ENCODE measurements at places on chromosomes 7 and 10.

- no peak for DNase-seq
These were observed at the start of gene WDFY4 for GRCh38 chr10:48684792-48685623. WDFY4 (plus strand) TSS chr10:48684873; CDS start chr10:48709733, 24,860 bp downstream.

- no peak for DNase-seq
These were observed 65.3 kb downstream of the ALOX5 start for GRCh38 chr10:45439365-45439764.

GRCh38 chr7:35758421-35758820, 42.4 kb upstream of the SEPTIN7 start:
- DNase-seq, result no peak

- no peak for DNase-seq
These were observed 34.5 kb upstream of the MEOX2 start for GRCh38 chr7:15720849-15721471.

DNA sequence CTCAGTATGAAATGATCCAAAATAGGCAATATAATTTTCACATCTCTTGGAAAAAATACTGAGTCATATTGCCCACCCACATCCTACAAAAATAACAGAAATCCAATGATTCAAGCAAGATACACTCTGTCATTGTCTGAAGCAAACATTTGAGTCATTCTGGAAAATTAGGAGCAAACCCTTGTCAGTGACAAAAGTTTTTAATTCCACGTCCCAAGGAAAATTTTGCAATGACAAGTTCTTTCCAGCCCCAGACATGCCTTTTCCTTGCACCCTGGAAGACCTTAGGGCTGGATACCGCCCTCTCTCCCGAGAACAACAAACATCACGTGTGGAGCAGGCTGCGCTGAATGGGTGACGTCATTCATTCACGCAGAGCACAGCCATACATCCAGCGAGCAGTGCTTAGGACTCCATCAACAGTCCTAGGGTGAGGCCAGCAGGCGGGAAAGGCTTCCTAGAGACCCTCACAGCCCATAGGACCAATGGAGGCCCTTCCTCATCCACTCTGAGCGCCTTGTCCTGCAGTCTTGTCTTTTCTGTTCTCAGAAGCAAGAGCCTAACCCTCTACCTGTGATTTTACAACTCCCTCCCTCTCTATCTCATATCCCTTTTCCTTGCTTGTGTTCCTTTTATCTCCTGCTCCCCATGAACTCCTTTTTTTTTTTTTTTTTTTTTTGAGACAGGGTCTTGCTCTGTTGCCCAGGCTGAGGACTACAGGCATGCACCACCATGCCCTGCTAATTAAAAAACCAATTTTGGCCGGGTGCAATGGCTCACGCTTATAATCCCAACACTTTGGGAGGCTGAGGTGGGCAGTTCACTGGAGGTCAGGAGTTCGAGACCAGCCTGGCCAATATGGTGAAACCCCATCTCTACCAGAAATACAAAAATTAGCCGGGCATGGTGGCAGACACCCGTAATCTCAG, 23.5 kb upstream of the KDM7A start:
- no peak for DNase-seq

DNA sequence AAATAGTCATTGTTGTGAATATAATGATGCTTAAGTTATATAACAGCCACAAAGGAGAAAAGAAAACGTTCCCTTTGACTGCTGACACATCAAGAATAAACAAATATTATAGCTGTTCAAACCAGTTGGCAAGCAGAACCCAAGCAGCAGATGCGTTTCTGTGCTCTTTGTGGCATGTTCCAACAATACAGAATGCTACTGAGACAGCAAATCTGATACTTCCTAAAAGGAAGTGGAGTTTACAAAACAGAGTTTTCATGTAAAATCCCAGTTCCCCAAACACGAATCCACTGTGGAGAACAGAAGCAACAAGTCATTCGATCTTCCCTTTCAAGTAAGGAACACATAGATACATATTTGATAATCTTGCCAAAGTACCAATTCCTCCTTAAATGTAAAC, 170.9 kb upstream of the ASAH2 start:
- no peak for DNase-seq

- no peak for DNase-seq
These were observed at the start of gene AS3MT for GRCh38 chr10:102869258-102870198. AS3MT (plus strand) TSS chr10:102869470; CDS start chr10:102869593, 123 bp downstream.

DNA sequence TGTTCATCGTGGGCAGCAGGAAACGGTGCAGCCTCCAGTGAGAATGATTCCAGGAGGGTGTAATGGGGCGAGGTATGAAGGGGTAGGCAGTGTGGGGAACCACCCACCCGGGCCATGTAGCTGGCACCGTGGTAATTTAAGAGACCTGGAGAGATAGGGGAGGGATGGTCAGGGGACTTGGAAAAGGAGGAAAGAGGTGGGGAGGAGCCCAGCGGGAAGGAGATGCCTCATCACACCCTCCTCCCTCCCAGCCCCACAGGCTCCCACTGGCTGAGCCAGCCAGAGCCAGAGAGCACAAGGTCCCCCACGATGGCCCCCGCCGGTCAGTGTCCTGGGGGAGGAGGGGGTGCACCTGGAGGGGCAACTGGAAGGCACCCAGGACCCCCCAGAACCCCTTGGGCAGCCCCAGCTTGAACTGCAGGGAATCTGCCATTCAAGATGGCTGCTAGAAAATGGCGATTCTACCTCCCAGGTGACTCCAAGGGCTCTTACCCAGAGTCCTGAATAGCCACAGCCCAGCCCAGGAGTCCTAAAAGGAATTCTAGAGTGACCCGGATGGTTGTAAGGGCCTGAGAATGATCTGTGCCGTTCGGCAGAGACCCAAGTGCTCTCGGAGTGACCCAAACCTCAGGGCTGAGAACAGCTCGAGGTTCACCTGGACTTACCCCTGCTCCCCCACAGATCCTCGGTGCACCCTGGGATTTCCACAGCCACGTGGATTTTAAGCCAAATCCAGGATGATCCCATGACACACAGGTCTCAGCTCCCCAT, 28.8 kb downstream of the CALML3 start:
- no peak for DNase-seq

DNA sequence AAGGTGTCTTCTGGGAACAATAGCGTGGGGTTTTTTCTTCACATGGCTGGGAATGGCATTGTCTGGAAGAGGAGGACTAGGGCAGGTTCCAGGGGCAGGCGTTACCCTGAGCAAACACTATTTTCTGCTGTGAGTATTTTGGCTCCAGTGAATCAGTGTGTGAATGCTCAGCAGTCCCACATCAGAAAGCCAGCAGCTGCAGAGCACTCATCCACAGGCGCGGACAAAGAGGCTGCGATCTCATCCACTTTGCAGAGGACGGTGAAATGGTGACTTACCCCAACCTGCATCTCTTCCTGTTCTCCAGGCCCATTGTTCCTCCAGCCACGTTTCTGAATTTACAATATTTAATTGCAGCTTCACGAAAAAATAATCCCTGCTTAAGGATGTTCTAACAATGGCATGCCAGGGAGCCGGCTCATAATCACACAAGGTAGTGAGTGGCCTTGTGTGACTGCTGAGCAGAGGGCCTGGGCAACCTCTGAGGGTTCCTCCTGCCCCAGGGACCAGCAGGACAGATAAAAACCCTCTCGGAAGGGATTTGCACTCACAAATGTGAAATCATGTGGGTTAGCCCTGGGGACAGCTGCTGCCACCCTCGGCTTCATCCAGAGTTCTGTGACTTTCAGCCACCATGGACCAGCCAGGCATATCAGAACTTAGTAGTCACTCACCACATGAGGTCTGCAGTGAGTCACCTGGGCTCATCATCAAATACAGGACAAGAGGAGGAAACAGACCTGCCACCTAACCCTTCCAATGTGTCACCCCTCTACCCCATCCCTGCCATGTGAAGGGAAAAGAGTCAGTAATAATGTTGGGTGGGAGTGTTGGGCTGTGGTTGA, 65.0 kb upstream of the EN2 start:
- no peak for DNase-seq

DNA sequence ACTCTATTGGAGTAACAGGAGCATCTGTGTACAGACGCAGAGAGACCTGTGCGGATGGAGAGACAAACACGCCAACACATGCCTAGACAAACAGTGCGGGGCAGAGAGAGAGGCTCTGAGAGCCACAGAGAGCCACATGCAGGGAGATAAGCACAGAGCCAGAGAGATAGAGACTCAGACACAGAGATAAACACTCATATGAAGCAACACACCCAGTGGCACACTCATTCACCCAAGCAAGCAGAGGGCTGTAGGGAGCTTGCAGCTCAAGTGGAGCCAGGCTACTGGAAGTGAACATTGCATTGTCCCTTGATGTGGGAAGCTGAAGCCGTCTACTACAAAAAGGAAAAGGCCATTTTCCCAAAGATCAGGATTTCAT, 46.6 kb upstream of the PODXL start:
- DNase-seq, result no peak

GRCh38 chr7:95601316-95601715, 5.0 kb upstream of the PDK4 start:
- no peak for DNase-seq

All from T-helper 9 cell (primary cell).